ENCODE measurements at places on chromosomes 3 and 15.

- DNase-seq: no peak
Observed at GRCh38 chr3:54865316-54865715, 62.5 kb downstream of the LRTM1 start.

- DNase-seq: no peak
Observed at GRCh38 chr3:11542551-11542950, 101.2 kb downstream of the VGLL4 start.

DNA sequence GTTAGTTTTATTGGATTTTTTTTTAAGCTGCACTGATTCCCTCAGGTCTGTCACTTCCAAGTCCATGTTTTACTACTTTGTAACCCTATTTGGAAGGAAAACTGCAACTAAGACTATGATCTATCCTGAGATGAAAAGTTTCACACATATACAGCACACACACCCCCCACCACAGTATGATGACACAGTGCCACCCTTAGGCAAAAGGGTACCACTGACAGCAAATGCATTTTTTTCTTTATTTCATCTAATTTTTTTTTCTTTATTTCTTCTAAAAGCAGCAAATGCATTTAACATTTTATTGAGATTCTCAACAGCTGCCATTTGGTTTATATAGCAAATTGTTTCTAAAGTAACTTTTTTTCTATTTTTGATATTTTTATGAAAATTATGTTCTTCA, 21.2 kb downstream of the NGRN start:
- DNase-seq: peak; percentile 13

- no peak for DNase-seq
Observed at GRCh38 chr3:59374091-59374817, 324.4 kb upstream of the CFAP20DC start.

GRCh38 chr15:82543160-82543559, 2.9 kb upstream of the RPS17 start:
- no peak for DNase-seq

DNA sequence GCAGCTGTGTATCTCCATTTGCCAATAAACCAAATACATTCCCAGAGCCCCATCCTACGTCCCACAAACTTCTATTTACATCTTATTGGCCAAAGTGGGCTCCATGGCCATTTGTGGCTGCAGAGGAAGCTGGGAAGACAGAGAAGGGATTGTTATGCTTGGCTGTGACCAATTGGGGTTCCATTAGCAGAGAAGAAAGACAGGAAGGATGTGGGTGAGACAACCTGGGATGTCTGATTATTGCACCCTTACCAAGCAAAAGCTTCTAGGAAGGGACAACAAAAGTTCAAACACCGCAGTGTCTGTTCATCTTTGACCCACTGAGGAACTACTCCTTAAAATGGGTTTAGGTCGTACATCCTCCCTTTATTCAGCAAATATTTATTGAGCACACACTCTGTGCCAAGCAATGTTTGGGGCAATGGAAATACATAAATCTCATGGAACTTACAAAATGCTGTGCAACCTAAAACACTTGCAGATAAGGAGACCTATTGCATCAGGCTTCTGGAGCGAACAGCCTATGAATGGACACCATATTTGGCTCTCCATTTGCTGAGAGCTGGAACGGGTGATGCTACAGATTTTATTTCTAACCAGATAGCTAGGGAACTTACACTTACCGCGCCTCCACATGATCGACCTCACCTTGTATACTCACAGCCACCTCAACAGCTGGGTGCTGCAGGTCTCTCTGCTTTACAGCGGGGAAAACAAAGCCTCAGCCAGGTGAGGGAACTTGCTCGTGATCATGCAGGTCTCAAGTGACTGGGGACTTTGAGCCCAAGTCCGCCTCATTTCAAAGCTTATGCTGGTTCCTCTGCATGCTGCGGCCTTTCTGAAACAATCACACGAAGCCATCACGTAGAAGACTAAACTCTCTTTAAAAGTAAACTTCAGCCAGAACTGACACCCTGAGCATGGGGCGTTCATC, 21.4 kb upstream of the NR2E3 start:
- DNase-seq: no peak

DNA sequence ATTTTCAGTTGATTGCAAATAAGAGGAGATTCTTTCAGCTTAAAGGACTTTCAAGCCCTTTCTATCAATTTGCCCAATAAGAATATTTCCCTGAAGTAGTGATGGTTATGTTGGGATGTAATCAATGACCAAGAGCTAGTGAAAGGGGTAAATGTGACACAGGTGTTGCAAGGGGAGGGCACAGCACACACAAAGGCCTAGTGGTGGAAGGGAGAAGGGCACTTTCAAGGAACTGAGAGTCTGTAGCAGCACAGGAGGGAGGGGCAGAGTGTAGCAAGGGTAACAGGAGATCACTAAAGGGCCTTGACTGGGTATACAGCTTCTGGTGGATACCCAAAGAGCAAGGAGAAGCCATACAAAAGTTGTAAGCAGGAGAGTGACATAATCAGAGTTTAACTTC, 217.8 kb upstream of the ARHGEF26 start:
- DNase-seq: no peak

GRCh38 chr3:138479438-138479863, 45.0 kb downstream of the ESYT3 start:
- DNase-seq: peak; percentile 18

DNA sequence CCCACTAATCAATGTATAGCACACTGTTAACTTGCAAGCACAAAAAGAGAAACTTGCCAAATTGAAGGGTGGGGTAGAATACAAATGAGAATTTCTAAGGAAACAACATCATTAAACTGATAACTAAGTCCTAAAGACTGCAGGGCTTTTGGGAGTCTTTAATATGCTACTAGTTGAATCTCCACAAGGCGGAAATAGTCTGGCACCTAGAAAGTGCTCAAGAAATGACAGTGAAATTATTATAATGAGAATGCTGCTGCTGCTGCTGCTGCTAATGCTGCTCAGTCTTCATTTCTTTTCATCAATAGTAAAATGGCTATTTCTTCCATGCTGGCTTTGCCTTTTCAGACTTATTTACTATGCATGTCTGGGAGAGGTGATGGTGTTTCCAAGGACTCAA, 91.8 kb downstream of the BTD start:
- no peak for DNase-seq

GRCh38 chr15:52682781-52683180, 3.6 kb upstream of the ATOSA start:
- DNase-seq: no peak

- peak; percentile 15 for DNase-seq
Observed at GRCh38 chr3:153162513-153163392, 727 bp downstream of the RAP2B start.

- peak; percentile 32 for DNase-seq
Observed at GRCh38 chr15:89129123-89129815, 41.0 kb downstream of the ABHD2 start.

GRCh38 chr3:189806171-189806951, 175.2 kb downstream of the TP63 start:
- no peak for DNase-seq

GRCh38 chr3:22928216-22929110, 274.7 kb upstream of the UBE2E2 start:
- no peak for DNase-seq

GRCh38 chr3:103699228-103699627, 1264.4 kb downstream of the ZPLD1 start:
- no peak for DNase-seq

DNA sequence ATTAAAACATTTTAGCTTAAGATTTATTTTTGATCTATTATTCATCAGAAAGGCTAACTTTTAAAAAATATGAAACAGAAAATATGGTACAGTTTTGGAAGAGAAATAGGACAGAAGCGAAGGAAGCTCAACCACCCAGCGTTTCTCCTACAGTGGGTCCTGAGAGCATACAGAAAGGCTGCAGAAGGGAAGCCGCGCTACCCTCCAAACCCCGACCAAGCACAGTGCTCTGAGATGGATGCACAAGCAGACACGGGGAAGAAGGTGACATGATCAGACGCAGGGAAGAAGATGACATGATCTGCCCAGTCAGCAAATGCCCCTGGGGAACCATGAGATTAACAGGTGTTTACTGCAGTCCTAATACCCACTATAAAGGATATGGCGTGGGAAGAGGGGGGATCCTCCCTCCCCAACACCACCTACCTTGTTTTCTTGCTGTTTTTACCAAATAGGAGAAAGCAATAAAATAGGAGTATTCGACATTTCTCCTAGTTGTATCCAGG, 14.4 kb downstream of the DCUN1D1 start:
- DNase-seq: no peak

Data from stimulated activated CD4-positive, alpha-beta T cell treated with anti-CD3 and anti-CD28 coated beads, Interleukin-12 subunit alpha, Interleukin-12 subunit beta, amount 100 ng/mL, for 48 hours (primary cell).